HepG2 (cell line): ENCODE measurements at places on chromosomes 13 and 19.

- H3K4me1 ChIP-seq, result no peaks in the 10 kb centered on the region
- H3K4me3 ChIP-seq, result no peak overlapping the region
- no peaks in the 10 kb centered on the region for H3K27me3 ChIP-seq
- no peak for DNase-seq
- no peak overlapping the region for H3K27ac ChIP-seq
Observed at GRCh38 chr13:113345486-113345885, 18.4 kb downstream of the GRTP1 start.

GRCh38 chr19:8703223-8703622 lies 4.6 kb upstream of the ACTL9 start:
- H3K36me3 ChIP-seq, result no peaks in the 10 kb centered on the region
- DNase-seq, result no peak
- no peak overlapping the region for H3K27ac ChIP-seq
- H3K27me3 ChIP-seq, result no peaks in the 10 kb centered on the region
- no peaks in the 10 kb centered on the region for H3K4me1 ChIP-seq
- H3K4me3 ChIP-seq, result no peak overlapping the region

GRCh38 chr13:77687799-77688198 lies 9.7 kb upstream of the SLAIN1 start:
- no peak for DNase-seq
- no peak overlapping the region for H3K4me3 ChIP-seq
- H3K4me1 ChIP-seq, result peaks cover 4% of the 10 kb centered on the region; the same call in 1 of the 2 replicates
- H3K27me3 ChIP-seq, result no peaks in the 10 kb centered on the region

- H3K4me3 ChIP-seq, result no peak overlapping the region
- DNase-seq, result no peak
- no peaks in the 10 kb centered on the region for H3K36me3 ChIP-seq
- no peaks in the 10 kb centered on the region for H3K4me1 ChIP-seq
Observed at GRCh38 chr13:52947921-52948373, 80.7 kb upstream of the OLFM4 start.

- peak overlapping the region; percentile 30 for H3K4me3 ChIP-seq
- H3K36me3 ChIP-seq, result no peaks in the 10 kb centered on the region
- H3K4me1 ChIP-seq, result peaks cover 20% of the 10 kb centered on the region
- H3K27me3 ChIP-seq, result peaks cover 6% of the 10 kb centered on the region
Observed at GRCh38 chr13:98761126-98761985, 8.9 kb upstream of the SLC15A1 start.

GRCh38 chr19:7699417-7700401 lies 2.2 kb downstream of the FCER2 start:
- peaks cover 11% of the 10 kb centered on the region for H3K4me1 ChIP-seq
- no peak for DNase-seq
- H3K27ac ChIP-seq, result no peak overlapping the region
- no peak overlapping the region for H3K4me3 ChIP-seq

- no peak overlapping the region for H3K4me3 ChIP-seq
- H3K4me1 ChIP-seq, result 0 out of 2 replicates have a peak, but pooled peaks cover 7% of the 10 kb centered on the region
- no peak for DNase-seq
- no peaks in the 10 kb centered on the region for H3K27me3 ChIP-seq
Observed at GRCh38 chr13:23322353-23323336, 110.9 kb downstream of the SACS start.

GRCh38 chr13:100534911-100535310 lies 53.7 kb downstream of the GGACT start:
- no peak overlapping the region for H3K27ac ChIP-seq
- H3K4me1 ChIP-seq, result peaks cover 45% of the 10 kb centered on the region
- H3K27me3 ChIP-seq, result no peaks in the 10 kb centered on the region; the same call in 1 of the 2 replicates
- no peak overlapping the region for H3K4me3 ChIP-seq
